ENCODE measurements at places on chromosomes 6 and 20. TPM values are rescaled to one million over a fixed set of nuclear protein-coding genes. Genes with fewer than 3 reads are reported as not detected.

The MDFI gene
- 26.7 TPM for total RNA-seq

The CDH22 gene
- total RNA-seq, result 0.16 TPM

The ETV7 gene
- total RNA-seq, result 0.98 TPM

The MLN gene
- total RNA-seq, result not detected

The VGLL2 gene
- total RNA-seq, result not detected

The SOX4 gene
- 71.0 TPM for total RNA-seq

The NCOA5 gene
- 30.1 TPM for total RNA-seq

The SMPDL3A gene
- total RNA-seq, result 9.1 TPM

The ELOVL2 gene
- 11.1 TPM for total RNA-seq

The GRIK2 gene
- not detected for total RNA-seq

The MOCS1 gene
- total RNA-seq, result 23.6 TPM

The BPI gene
- total RNA-seq, result not detected

The OTOR gene
- total RNA-seq, result not detected

The HSPA12B gene
- total RNA-seq, result 25.2 TPM

The ECT2L gene
- 0.15 TPM for total RNA-seq

The SIRPB1 gene
- 5.8 TPM for total RNA-seq

The ZNF341 gene
- total RNA-seq, result 1.8 TPM

The RRP36 gene
- 48.8 TPM for total RNA-seq

The EXOC2 gene
- 19.7 TPM for total RNA-seq

The SCGN gene
- not detected for total RNA-seq

The PGC gene
- total RNA-seq, result not detected

The CTCFL gene
- total RNA-seq, result not detected

The MYLK2 gene
- not detected for total RNA-seq

The OR2H1 gene
- not detected for total RNA-seq

The TREM2 gene
- total RNA-seq, result 31.6 TPM

The LAMP5 gene
- 0.33 TPM for total RNA-seq

The SPO11 gene
- total RNA-seq, result not detected

The MEI4 gene
- total RNA-seq, result not detected

Measured in breast epithelium (tissue), 4 donors.